Adipocyte (in vitro differentiated cells): ENCODE measurements at places on chromosomes 7 and 10.
A peak's percentile ranks its signal among the peaks of the same experiment; 100 is the strongest.

DNA sequence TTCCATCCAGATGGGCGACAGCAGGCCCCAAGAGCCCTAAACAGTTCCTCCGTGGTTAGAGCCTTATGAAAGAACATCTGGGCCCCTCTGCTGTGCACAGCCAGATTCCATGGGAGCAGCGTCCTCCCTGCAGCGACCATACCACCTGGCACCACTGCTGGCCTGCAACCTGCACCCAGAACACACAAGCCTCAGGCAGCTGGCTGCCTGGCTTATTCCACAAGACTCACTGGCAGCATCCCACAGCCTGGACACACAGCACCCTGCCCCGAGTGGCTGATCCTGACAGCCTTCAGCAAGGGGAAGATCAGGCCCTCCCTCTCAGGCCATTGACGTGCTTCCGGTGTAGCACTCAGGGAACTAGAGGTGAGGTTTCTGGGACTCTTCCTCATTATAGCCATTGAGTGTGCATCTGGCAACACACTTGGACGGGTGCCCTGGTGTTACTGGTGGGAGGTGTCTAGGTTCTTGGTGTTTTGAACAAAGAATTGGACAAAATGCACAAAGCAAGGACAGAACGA lies 33.7 kb upstream of the ERCC6 start:
- DNase-seq = no peak

- no peak for DNase-seq
These were observed 40.3 kb downstream of the PDZD8 start for GRCh38 chr10:117334926-117335325.

GRCh38 chr7:129908181-129908580 lies 44.6 kb downstream of the UBE2H start:
- no peak for DNase-seq

DNA sequence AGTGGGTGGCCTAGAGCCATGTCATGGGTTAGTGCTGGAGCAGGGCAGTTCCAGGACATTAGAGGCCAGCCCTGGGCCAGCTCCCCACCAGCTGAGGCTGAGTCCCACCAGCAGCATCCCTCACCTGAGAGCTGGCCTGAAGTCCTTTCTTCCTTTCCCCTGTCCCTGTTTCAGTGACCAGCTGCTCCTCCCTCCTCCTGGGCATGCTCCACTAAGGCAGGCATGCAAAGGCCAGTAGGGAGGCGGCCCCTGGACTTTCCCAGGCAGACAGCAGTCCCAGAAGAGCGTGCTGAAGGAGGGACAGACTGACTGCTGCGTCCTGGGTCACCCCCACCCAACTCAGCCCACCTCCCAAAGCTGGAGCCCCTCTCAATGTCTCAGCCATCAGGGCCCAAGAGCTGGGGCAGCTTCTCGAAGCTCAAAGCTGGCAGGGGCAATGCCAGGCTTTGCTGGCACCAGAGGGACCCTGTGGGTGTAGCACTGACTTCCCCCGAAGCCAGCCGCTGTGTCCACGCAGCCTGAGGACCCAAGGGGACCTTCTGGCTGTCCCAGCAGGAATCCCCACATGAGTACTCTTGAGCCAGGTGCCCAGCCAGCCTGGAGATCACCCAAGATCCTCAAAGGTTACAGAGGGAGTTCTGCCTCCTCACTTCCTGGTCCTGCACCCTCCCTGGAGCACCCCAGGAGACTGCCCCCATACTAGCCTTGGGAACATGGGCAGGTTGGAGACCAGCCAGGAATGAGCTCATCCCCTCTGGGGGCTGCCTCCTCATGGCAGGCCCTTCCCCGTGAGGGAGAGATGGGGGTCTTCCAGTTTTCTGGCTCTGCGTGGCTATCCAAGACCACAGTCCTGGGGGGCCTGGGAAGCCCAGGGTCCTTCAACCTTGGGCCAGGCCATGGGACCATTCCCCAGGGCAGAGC lies 35.2 kb upstream of the RET start:
- DNase-seq = no peak

DNA sequence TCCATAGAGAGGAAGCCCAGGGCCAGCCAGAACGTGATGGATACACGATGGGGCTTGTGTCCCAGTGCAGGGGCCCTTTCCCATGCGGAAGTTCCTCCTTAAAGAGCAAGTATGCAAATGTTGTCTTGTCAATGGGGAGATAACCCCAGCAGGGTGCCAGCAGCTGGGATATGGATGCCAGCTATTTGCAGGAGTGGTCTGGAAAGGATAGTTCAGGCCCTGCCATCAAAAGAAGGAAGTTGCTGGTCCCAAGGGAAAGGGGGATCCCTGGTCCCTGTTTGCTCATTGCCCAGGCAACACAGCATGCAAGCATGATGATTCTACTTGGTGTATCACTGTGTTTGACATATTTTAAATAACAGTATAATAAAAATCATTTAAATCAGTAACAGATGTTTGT lies 73.1 kb upstream of the HECW1 start:
- peak; percentile 48 for DNase-seq

DNA sequence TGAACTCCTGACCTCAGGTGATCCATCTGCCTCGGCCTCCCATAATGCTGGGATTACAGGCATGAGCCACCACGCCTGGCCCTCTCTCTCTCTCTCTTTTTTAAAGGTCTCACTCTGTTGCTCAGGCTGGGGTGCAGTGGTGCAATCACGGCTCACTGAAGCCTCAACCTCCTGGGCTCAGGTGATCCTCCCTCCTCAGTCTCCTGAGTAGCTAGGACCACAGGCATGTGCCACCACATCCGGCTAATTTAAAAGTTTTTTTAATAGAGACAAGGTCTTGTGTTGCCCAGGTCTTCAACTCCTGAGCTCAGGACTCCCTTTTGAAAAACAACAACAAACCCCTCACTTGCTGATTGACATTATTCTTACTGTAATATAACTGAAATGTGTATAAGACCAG lies 11.6 kb downstream of the PALD1 start:
- no peak for DNase-seq

GRCh38 chr7:74365322-74366022 lies 76.3 kb downstream of the CLIP2 start:
- DNase-seq = no peak
